ENCODE measurements at places on chromosomes 11 and 22. TPM values are rescaled to one million over a fixed set of nuclear protein-coding genes. Genes with fewer than 3 reads are reported as not detected.

- no peak for DNase-seq
Observed at GRCh38 chr11:109853156-109853776, 239.9 kb upstream of the ZC3H12C start.

- no peak for DNase-seq
Observed at GRCh38 chr11:12430954-12431595, 53.7 kb downstream of the PARVA start.

GRCh38 chr11:74012074-74012809, 3.4 kb upstream of the UCP3 start:
- no peak for DNase-seq

DNA sequence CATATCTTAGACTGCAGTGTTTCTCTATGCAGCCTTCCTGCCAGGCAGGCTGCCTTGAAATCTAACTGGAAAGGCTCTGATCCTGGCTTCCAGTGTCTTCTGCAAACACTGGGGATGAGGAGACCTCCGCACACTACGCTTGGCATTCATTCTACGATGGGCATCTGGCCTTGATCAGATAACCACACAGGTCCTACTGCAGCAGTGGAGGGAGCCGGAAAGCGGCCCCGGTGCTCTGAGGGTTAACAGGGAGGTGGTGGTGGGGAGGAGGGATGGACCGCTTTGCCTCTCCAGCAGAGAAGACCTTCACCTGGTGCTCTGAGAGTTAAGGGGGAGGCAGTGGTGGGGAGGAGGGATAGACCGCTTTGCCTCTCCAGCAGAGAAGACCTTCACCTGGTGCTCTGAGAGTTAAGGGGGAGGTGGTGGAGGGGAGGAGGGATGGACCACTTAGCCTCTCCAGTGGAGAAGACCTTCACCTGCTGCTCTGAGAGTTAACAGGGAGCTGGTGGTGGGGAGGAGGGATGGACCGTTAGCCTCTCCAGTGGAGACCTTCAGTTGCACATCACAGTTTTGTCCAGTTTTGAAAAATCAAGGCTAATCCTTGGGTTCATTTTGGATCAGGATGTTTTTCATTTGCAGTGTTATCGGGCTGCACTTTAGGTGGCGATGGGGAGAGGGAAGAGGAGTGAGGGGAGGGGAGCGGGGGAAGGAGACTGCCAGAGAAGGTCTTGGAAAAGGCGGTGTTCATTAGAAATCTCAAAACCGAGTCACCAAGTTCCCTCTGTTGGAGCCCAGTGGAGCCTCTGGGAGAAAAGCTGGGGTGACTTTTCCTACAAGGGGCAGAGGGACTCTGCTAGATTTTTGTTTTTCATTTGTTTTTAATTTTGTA, 5.6 kb downstream of the GAL start:
- DNase-seq = no peak

DNA sequence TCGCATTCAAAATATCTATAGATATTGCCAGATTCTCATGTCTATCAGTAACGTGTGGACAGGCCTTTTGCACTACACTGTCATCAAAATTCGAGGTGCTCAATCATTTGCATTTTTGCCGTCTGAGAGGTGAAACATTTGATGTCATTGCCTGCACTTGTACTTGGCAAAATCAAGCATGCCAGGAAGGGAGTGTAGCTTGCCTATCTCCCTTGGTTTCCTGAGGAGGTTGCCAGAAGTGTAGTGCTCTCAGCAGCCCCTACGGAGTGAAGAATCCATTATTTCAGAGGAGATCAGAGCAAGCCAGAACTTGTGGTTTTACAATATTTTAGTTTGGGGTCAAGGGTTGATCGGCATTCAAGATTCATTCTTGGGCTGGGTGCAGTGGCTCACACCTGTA, 30.2 kb upstream of the APOL5 start:
- no peak for DNase-seq

DNA sequence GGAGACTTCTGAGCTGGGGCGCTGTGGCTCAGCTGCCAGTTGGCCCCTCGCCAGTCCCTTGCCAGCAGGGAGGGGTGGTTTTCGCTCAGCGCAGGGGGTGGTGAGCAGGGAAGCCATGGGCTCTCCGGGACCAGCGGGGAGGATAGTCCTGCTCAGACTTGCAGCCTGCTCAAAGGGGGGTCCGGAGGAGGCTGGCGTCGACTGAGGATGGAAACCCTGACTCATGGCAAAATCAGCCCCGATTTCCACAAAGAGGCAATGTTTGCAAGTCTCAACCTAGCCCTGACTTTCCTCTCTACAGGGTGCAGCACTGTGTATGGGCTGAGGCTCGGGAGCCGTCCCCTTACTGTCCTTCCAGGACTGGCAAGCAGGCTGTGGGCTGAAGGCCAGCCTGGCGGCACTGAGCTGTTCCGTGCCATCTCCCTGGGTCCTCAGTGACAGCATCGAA, 35.1 kb downstream of the FBLN1 start:
- peak; percentile 78 for DNase-seq

KRTAP5-10 gene
- total RNA-seq = not detected

RGL4 gene
- 0.82 TPM for total RNA-seq

MLC1 gene
- total RNA-seq = 33.1 TPM

HOATZ gene
- not detected for total RNA-seq

OOSP3 gene
- not detected for total RNA-seq

KDELR3 gene
- 1.5 TPM for total RNA-seq
